ENCODE measurements at places on chromosomes 6 and 20.

- DNase-seq: no peak
Observed at GRCh38 chr20:49349694-49350252, 71.9 kb upstream of the ZNFX1 start.

GRCh38 chr20:48035961-48036731 lies 250.9 kb upstream of the SULF2 start:
- no peak for DNase-seq

- no peak for DNase-seq
Observed at GRCh38 chr20:59082981-59083380, 40.4 kb upstream of the PRELID3B start.

GRCh38 chr6:72151742-72152141 lies 265.4 kb downstream of the RIMS1 start:
- no peak for DNase-seq

GRCh38 chr6:132512342-132512637 lies 626 bp downstream of the STX7 start:
- no peak for DNase-seq

GRCh38 chr6:106886081-106886843 lies 88.3 kb downstream of the CD24 start:
- DNase-seq: no peak

DNA sequence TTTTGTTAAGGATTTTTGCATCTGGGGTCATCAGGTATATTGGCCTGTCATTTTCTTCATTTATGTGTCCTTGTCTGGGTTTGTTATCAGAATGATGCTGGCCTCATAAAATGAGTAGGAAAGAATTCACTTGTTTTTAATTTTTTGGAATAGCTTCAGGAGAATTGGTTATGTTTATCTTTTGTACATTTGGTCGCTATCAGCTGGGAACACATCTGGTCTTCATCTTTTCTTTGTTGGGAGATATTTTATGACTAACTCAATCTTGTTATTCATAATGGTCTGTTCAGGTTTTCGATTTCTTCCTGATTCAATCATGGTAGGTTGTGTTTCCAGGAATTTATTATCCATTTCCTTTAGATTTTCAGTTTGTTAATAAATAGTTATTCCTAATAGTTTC lies 207.5 kb upstream of the ASCC3 start:
- DNase-seq: no peak

- no peak for DNase-seq
Observed at GRCh38 chr6:107152638-107153430, 37.5 kb upstream of the BEND3 start.

- DNase-seq: no peak
Observed at GRCh38 chr20:61684583-61685235, 381.0 kb downstream of the TAF4 start.

DNA sequence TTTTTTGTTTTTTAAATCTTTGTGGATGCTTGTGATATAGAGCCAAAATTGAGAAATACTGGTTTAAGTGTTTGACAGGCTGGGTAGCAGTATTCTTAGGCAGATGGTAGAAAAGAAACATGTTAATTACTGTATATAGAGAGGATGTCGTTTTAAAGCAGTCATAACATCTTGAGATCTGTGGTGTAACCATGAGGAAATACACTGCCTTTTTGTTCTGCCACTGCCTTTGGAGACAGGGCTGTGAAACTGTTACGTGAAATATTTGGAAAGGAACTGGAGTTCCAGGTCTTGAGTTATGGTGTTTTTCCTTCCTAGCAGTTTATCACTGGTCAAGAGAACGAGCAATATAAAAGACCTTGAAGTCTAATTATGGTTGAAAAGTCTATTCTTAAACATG lies 19.5 kb downstream of the STXBP5 start:
- DNase-seq: no peak

- DNase-seq: no peak
Observed at GRCh38 chr20:43472671-43473380, 15.1 kb downstream of the SRSF6 start.

GRCh38 chr6:38413102-38413800 lies 226.5 kb downstream of the BTBD9 start:
- DNase-seq: no peak

GRCh38 chr6:33652002-33652401 lies 30.9 kb downstream of the ITPR3 start:
- DNase-seq: no peak

DNA sequence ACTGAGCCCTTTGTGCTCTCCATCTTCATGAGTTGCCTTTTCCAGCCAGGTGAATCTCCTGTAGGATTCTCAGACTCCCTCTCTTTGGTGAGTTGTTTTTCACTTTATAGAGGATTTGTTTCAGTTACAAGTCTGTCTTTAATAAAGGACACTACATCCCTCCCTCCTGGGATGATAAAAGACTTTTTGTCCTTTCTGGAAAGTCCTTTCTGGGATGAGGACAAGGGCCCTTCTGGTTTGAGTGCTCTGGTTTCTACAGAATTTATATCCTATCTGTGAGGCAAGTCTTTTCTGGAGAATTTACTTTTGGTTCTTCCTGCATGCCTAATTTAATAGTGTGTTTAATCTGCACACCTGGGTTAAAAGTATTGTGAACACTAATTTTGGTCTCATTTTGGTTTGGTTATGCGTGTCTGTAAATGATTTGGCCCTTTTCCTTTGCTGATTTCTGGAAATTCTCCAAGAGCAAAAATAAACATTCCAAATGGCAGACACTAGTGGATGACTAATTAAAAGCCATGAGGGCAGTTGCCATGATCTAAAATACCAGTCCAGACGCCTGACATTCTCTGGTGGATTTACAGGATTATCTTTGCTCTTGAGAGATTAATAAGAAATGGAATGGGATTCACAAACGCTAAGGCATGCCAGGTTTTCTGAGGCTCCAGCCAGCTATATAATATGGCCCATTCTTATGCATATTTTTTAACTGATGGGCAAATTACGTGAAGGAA lies 44.8 kb downstream of the TCP11 start:
- DNase-seq: no peak

GRCh38 chr6:45741437-45742171 lies 274.1 kb downstream of the CLIC5 start:
- peak; percentile 8 for DNase-seq

GRCh38 chr6:161237176-161237575 lies 36.7 kb downstream of the AGPAT4 start:
- no peak for DNase-seq

DNA sequence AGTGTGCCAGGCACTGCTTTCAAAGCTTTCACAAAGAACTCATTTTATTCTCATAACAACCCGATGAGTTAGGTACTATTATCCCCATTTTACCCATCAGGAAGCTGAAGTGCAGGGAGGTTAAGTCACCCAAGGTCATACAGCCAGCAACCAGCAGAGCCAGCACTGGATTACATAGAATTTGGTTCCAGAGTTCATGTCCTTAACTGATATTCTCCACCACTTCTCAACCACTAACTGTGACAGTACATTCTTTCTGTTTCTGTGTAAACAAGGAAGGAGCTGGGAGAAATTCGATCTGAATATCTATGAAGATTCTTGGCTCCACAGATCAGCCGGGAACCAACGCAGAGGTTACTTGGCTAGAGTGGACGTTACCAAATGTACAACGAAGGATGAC lies 98.0 kb downstream of the KIF16B start:
- DNase-seq: no peak

DNA sequence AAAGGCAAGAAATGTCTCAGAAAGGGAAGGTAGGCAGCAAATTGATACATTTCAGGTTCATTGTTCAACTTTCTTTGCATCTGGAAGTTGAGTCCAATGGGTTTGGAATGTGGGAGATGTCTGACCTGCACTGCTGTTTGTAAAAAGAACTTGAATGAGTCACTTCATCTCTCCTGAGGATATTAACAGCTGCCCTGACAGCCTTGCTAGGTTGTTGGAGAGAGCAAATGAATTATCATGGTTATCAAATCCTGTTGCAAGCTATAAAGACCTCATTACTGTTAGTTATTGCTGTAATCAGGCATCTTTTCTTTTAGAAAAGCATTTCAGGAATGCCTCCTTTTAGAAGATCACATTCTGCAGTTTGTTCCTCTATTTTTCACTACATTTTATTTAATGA lies 23.0 kb upstream of the FLRT3 start:
- DNase-seq: no peak

- peak; percentile 57 for DNase-seq
Observed at GRCh38 chr6:37495244-37495934, 4.3 kb downstream of the CCDC167 start.

GRCh38 chr6:13687917-13688351 lies 23.7 kb downstream of the RANBP9 start:
- no peak for DNase-seq

DNA sequence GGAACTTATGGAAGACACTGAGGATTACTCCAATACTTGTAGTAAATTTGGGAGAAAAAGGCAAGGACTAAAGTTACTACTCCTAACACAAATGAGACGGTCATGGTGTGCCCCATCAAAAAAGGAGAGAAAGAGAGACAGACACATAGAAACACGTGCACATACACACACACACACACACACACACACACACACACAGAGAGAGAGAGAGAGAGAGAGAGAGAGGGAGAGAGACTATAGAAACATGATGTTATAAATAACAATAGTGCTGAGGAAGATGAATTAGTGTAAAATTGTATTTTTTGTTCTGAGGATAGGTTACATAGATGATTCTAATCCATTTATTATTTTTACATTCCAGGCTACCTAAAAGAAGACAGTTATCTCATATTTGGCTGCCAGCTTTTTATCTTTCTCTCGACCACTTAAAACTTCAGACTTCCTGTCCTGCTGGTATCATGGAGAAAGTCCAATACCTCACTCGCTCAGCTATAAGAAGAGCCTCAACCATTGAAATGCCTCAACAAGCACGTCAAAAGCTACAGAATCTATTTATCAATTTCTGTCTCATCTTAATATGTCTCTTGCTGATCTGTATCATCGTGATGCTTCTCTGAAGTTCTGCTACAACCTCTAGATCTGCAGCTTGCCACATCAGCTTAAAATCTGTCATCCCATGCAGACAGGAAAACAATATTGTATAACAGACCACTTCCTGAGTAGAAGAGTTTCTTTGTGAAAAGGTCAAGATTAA lies 10.5 kb downstream of the PLN start:
- no peak for DNase-seq

DNA sequence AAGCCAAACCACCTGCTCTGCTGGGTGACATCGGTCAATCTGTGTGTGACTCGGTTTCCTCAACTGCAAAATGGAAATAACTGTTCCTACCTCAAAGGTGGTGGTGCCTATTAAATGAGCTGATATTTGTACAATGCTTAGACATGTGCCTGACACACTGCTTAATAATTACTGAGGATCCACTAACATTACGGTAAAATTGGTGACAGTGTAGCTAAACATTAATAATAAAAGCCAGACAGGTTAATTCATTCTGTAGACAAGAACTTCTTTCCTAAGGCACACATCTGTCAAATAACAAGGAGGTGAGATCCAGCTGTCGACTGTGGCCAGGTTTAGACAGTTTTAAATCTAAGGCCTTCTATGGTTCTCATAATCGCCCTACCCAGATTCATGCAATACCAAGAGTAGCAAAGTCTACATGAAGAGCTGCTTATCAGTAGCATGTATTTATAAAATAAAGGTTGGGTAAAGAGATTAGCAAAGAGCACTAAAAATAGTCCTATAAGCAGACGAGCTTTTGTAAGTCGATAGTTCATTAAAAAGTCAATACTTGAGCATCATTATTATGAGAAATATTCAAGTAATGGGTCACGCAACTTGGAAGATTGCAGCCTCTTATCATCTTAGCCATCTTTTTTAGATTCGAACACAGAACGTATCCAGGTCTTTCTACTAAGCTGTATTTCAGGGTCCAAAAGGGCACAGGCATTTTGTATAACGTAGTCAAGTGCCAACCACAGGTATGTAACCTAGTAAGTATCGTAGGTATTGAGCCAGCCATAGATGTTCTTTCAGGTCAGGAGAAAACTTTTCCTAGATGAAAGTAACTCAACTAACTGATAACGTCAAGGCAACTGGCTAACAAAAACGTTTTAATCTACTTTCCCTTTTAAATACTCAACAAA lies 3.2 kb downstream of the CNKSR3 start:
- DNase-seq: no peak

DNA sequence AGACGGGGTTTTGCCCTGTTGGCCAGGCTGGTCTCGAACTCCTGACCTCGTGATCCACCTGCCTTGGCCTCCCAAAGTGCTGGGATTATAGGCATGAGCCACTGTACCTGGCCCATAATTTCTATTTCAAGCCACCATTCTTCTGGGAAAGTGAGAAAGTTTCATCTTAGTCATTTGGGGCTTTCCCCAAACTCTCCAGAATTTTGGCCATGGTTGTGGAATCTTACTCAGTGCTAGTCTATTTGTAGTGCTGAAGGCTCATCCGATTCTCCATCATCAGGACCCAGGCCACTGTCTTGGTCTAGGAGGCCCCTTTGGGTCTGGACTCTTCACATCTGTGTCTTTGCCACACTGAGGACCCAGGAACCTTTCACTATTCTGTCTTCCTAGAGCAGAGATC lies 164.9 kb downstream of the EYA2 start:
- DNase-seq: no peak

GRCh38 chr6:63447134-63447533 lies 125.1 kb upstream of the LOC128125822 start:
- DNase-seq: no peak

DNA sequence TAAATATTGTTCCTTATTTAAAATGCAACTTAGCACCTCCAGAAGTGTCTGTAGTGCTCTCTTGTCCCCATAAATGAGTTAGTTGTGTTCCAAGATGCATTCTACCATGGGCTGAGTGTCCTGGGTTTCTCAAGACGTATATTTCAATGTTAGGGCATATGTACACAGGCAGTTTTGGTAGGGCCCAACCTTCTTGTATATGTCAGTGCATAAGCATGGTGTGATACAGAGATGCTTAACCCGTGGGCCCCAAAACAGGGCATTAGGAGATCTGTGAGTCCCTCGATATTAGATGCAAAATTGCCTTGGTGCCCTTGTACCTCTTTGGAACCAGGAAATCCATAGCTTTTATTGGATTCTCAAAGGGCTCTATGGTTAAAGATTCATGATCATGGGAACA lies 91.5 kb upstream of the HIVEP1 start:
- no peak for DNase-seq

- peak; percentile 36 for DNase-seq
Observed at GRCh38 chr20:64184795-64185194, 20.5 kb downstream of the MYT1 start.

GRCh38 chr6:89297695-89298351 lies 17.3 kb downstream of the GABRR2 start:
- DNase-seq: peak; percentile 70

- peak; percentile 95 for DNase-seq
Observed at GRCh38 chr6:43629104-43629504, at the start of gene GTPBP2. Gene GTPBP2 (minus strand): TSS chr6:43629264. CDS start chr6:43629162, 102 bp downstream.

DNA sequence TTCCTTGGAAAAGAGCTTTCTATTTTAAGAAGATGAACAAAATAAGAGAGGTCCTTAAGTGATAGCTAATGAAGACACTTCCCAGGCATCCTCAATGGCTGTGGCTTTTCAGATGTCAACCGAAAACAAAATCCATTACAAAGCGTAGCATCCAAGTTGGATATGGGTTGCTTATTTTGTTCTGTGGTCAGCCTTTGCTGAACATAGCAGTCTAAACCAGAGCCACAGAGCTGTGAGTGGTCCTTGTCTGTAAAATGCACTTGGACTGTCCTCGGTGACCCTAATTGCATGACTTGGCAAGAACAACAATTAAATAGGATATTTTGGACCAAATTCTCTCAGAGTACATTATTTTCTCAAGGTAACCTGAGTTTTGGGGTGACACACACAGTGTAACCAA lies 10.4 kb upstream of the BFSP1 start:
- no peak for DNase-seq

GRCh38 chr20:44111712-44112335 lies 75.2 kb downstream of the JPH2 start:
- no peak for DNase-seq

Data from stimulated activated naive CD8-positive, alpha-beta T cell treated with anti-CD3 and anti-CD28 coated beads, Interleukin-15, amount 100 ng/mL, for 72 hours (primary cell).